ENCODE measurements at places on chromosomes 12 and 14.

DNA sequence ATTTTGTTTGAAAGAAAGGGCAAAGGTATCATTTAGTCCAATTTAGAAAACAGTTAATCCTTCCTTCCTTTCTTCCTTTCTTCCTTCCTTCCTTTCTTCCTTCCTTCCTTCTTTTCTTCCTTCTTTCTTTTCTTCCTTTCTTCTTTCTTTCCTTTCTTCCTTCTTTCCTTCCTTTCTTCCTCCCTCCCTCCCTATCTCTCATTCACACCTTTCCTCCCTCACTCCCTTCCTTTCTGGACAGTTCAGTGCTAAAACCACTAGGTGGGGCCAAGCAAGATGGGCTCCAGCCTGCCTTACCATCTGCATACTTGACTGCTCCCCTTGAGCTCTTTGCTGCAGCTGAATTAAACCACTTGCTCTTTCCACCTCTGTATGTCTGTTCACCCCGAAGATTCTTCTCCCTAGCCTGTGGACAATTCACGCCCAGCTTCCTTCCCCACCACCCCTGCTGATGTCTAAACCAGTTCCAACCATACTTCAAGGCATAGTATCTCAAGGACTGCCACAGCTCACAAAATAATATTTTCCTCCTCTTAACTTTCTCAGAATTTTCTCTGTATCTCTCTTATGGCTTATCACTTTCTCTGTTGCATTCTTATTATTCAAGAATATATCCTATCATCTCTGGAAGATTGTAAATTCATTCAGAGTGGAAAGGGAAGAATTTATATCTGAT, 78.0 kb downstream of the DBX2 start:
- no peak for DNase-seq

DNA sequence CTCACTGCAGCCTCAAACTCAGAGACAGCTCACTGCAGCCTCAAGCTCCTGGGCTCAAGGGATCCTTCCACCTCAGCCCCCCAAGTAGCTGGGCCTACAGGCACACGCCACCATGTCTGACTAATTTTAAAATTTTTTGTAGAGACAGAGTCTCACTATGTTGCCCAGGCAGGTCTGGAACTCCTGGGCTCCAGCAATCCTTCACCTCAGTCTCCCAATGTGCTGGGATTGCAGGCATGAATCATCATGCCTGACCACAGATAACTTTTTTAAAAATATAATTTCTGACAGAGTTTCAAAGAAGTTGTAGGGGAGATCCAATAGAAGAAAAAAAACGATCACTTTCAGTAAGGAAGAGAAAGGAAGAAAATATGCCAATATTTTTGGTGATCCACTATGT, 189.7 kb upstream of the CDKN3 start:
- peak; percentile 25 for DNase-seq

DNA sequence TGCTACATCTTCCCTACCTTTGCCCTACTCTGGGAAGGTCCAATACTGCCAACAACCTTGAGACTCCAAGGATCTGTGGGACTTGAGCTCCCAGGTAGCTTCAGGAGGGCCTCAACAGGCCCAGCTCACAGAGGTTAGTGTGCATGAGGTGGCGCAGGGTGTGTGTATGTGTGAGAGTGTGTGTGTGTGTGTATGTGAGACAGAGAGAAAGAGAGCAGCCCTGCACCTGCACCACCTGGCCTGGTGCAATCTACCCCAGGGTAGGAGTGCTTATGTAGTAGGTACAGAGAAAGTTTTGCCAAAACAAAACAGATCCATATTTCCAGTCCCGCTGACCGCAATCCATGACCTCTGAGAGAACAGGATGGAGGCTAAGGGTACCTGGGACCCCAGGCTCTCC, 24.6 kb downstream of the TMEM229B start:
- no peak for DNase-seq

GRCh38 chr12:130374083-130374482, 36.4 kb downstream of the PIWIL1 start:
- no peak for DNase-seq

DNA sequence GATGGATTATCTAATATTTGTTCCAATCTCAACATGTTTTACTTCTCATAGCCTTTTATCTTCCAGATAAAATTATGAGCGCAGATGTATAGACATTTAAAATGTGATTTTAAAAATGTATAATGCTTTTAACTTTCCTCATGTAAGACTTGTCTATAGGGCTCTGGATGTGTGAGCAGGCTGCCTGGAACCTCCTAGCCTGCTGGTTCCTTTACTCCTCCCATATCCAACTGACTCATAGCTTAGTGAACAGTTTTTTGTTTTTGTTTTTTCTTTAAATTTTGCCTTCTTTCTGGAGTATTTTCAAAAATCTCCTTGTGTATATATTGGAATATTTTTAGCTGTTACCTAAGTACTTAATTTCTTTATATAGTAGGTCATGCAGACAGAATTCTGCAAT, 115.4 kb downstream of the PDE3A start:
- DNase-seq = no peak

- DNase-seq = no peak
Observed at GRCh38 chr14:22282417-22282816, 306.6 kb downstream of the DAD1 start.

DNA sequence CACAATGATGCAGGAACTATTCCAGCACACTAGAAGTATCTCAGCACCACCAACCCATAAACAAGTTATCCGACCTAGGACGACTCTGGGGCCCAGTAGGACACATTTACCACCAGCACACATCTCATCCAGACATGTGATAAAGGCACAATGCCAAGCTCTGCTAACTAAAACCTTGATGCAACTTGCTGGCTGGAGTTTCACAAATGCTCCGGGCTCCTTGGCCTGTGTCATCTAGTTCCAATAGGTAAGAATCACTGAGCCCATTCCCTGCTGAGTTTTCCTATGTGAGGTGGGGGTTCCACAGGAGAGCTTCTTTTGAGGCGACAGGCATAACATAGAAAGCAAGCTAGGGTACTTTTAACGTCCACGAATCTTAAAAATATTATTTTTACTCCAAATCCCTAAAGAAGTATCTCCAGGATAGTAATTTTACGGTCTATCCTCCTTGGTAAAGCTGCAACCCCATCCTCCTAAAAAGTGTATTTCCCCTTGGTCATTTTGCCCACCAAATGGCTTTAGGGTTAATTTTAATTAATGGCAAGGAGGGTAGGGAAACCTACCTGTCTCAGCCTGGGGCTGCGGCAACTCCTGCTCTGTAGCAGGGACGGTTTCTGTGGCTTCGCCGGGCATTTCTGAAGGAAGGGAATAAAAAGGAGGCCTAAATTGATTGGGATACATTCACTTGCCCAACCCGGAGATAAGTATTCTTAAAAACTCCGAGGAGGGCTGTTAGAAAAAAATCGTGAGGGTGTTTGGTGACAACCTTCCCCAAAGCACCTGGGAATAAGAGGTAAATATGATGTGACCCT, 1.0 kb downstream of the NACA start:
- DNase-seq = no peak

- DNase-seq = peak; percentile 46
Observed at GRCh38 chr12:46357438-46358324, 14.9 kb downstream of the SLC38A2 start.

DNA sequence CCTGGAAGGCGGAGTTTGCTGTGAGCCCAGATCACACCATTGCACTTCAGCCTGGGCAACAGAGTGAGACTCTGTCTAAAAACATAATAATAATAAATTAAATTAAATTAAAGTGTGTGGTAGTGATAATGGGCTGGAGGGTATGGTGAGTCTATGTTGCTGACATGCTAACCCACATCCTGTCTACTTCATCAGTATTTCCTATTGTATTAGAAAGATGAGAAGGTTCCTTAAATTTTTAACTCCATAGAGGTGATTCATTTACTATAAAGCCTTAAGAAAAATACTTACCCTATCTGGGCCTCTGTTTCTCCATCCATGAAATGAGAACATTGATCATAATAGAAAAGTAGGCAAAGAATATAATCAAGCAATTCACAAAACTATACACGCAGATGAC, 280.5 kb downstream of the FBXL14 start:
- DNase-seq = no peak

DNA sequence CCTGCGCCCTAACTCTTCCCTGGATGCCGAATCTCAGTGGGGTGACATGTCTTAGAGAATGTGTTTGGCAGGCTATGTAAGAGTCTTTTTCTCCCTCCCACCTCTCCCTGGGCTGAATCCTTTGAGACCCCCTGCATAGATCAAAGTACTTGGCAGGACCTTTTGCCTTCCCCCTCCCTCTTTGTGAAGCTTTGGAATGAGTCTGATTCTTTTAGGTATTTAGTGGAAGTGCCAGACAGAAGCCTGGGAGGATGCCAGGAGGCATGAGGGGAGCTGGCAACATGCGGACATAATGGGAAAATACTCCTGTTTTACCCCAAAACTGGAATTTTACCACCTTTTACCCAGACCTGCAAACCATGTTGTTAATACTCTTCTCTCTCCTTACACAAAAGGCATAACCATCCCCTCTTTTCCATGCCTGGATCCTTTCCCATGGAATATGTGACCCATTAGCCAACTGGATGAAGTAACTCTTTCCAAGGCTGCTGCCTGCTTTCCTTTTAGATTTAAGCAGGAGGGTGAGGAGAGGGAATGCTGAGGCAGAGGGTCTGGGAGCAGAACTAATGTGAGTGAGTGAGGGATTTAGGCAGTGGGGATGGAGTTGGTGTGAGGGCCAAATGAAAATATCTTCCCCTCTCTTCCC, 41.7 kb downstream of the TTLL5 start:
- no peak for DNase-seq

GRCh38 chr12:6367065-6367968, 8.0 kb downstream of the SCNN1A start:
- DNase-seq = no peak

- no peak for DNase-seq
Observed at GRCh38 chr14:95657454-95657853, 28.8 kb upstream of the TCL1B start.

- no peak for DNase-seq
Observed at GRCh38 chr12:53061404-53062010, 11.6 kb downstream of the TNS2 start.

- DNase-seq = no peak
Observed at GRCh38 chr14:92334050-92334449, 11.1 kb downstream of the SLC24A4 start.

DNA sequence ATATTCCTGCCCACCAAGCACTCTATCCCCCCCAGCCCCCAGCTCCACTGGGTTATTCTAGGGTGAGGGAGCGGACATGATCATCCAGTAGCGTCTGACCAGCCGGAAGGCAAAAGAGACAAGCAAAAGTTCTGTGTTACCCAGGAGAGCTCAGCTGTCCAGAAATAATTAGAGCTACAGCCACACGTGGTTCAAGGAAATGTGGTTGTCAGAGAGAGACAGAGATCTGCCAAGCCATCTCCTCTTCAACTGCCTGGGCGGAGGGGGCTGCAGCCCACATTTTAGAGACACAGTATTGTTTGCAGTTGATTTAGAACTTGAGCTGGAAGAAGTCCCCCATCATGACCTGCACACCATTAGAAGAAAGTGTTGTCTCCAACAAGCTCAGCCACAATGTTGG, 30.4 kb downstream of the DAO start:
- DNase-seq = no peak

DNA sequence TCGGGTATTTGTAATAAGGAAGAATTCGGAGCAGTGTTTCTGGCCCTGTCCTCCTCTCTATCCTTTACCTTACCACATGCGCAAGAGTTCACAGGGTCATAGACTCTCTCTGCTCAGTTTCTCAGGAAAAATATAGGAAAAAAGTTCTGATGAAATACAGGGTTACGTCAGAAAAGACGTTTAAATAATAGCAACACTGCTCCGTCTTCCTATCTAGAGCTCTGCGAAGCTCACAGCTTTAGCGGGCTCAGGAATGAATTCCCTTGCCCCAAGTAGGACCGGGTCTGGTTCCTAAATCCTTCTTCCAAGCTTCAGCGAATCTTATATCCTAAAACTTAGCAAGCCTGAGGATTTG, 365 bp downstream of the CCDC59 start:
- DNase-seq = no peak

DNA sequence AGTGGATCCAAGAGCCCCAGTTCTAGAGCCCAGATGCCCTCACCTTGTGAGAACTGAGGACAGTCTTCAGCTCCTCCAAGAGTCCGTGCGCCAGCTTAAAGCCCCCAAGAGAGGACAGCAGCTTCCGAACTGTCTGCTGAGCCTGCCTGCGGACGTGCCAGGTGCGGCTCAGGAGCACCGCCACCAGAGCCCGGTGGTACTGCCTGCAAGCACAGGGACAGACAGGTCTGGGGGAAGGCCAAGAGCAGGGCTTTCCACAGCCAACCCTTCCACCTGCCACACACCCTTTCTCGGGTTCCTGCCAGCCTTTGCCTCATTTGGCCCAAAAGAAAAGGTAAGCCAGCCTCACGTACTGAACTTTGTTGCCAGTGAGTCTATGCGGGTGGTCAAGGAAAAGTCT, 30.2 kb downstream of the GCN1 start:
- no peak for DNase-seq

DNA sequence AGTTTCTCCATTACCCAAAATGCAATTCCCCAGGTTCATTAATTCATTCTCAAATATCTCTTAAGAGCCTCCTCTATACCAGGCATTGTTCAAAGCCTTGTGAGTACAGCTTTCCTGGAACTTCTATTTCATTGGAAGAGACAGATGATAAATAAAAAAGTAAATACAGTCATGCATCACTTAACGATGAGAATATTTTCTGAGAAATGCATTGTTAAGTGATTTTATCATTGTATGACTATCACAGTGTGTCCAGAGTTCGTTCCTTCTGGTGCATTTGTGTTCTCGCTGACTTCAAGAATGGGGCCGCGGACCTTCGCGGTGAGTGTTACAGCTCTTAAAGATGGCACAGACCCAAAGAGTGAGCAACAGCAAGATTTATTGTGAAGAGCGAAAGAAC, 66.0 kb downstream of the ANO4 start:
- DNase-seq = no peak

GRCh38 chr12:47075192-47076084, 4.0 kb upstream of the PCED1B start:
- DNase-seq = no peak

- DNase-seq = no peak
Observed at GRCh38 chr12:12460935-12461922, 101.4 kb downstream of the DUSP16 start.
